ENCODE measurements at places on chromosomes 3 and 15. TPM values are rescaled to one million over a fixed set of nuclear protein-coding genes. Genes with fewer than 3 reads are reported as not detected.
A peak's percentile ranks its signal among the peaks of the same experiment; 100 is the strongest.

- no peak for DNase-seq
Measured at GRCh38 chr3:109098079-109098644, 19.8 kb downstream of the MORC1 start.

DNA sequence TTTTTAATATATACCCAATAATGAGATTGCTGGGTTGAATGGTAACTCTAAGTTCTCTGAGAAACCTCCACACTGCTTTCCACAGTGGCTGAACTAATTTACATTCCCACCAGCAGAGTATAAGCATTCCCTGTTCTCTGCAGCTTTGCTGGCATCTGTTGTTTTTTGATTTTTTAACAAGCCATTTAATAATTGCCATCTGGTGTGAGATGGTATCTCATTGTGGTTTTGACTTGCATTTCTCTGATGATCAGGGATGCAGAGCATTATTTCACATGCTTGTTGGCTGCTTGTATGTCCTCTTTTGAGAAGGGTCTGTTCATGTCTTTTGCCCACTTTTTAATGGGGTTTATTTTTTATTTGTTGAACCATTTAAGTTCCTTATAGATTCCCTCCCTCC is 75.0 kb upstream of the EPHB3 start:
- no peak for DNase-seq

GRCh38 chr3:4350789-4351163 is 47.6 kb downstream of the SETMAR start:
- peak; percentile 53 for DNase-seq

Gene ALDH1A2
- not detected for total RNA-seq

Gene ROPN1B
- not detected for total RNA-seq

All from NCI-H460 (cell line).